Stimulated activated CD8-positive, alpha-beta memory T cell treated with anti-CD3 and anti-CD28 coated beads, Interleukin-7, amount 100 ng/mL, for 4 hours (primary cell): ENCODE measurements at places on chromosomes 2 and 18.
A peak's percentile ranks its signal among the peaks of the same experiment; 100 is the strongest.

- DNase-seq: no peak
Observed at GRCh38 chr2:152647552-152647951, 69.7 kb downstream of the PRPF40A start.

DNA sequence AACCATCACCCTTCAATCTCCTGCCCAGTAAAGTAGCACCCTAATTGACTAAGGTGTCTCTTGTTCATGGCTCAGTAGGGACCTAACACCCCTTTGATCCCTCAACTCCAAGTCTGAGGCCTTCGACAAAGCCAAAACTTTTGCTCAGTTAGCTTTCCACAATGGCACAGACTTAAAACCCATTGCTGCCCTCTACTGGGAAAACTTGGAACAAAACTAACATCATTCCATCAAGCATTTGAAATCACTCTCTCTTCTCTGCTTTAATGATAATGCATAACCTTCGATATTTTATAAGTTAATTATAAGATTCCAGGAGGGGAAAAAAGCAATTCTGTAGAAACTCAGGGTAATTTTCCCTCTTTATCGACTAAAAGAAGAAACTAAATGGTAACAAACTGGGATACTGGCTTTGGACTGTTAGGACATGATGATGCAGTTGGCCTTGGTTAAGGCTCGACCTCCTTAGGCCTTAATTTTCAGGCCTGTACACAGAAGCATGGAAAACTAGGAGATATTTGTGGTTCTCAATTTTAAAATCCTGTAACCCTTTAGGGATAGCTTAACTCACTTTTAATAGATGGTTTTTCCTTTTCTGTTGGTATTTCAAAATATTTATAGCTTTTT is 127.8 kb downstream of the STK39 start:
- no peak for DNase-seq

DNA sequence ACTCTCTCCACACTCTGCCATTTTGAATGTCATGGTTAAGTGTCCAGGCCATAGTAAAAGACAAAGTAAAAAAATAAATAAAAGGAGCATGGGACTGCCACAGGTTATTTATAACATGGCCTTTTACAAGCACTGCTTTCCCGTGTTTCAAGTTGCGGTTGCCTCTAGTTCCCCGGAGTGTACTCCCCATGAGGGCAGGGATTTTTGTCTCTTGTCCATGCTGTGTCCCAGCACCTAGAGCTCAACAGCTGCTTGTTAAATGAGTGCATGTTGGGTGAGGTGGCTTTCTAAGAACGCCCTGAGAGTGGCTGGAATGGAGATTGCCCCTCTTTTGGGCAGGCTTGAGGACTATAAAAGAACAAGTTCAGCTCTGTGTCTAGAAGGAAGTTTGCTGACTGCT is 8.4 kb downstream of the CAVIN2 start:
- DNase-seq: no peak

DNA sequence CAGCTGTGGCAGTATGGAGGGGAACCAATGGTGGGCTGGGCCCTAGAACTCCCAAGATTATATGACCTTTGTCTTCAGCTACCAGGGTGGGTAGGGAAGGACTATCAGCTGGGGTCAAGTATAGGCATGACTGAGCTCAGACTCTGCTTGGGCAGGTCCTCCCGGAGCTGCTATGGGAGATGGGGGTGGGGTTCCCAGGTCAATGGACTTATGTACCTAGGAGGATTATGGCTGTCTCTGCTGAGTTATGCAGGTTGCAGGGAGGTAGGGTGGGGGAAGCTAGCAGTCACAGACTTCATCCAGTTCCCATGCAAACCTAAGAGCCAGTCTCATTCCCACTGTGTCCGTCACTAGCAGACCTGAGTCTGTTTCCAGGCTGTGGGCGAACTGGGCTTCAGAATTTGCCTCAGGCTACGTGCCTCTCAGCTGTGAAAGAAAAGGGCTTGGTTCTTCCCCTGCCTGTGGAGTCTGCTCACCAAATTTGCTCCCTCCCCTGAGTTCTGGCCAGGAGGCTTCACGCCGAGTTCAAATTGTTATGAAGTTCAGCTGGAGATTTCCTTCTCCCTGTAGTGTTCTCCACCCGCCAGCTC is 985.8 kb upstream of the NRXN1 start:
- DNase-seq: no peak

DNA sequence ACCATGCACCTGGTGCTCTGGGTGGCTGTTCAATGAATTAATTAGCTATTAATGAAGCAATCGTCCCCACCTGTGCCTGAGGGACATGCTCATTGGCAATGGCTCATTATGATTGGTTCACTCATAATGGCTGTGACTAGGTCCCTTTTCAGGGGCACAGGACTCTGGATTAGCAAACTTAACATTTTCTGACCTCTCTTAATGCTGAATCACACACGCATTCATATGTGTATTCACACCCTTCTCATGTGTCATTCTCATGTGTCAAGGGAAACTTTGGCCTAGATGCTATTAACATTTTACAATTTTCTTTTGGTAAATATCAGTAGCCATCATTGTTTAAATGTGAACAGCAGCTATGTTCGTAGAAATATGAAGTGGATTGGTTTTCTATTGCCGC is 98.9 kb upstream of the PMAIP1 start:
- DNase-seq: no peak

DNA sequence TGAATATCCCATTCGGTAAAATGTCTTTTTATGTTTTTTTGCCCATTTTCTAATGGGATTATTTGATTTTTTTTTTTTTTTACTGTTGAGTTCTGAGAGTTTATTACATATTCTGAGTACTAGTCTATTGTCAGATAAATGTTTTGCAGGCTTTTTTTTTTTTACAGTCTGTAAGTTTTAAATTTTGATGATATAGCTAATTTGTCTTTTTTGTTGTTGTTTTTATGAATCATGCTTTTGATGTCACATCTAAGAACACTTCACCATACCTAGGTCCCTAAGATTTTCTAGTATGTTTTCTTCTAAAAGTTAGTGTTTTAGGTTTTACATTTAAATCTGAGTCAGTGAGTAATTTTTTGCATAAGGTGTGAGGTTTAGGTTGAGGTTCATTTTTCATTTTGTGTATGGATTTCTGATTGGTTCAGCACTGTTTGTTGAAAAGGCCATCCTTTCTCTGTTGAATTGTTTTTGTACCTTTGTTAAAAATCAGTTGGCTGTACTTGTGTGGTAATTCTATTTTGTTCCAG is 40.7 kb downstream of the PTPN4 start:
- no peak for DNase-seq

DNA sequence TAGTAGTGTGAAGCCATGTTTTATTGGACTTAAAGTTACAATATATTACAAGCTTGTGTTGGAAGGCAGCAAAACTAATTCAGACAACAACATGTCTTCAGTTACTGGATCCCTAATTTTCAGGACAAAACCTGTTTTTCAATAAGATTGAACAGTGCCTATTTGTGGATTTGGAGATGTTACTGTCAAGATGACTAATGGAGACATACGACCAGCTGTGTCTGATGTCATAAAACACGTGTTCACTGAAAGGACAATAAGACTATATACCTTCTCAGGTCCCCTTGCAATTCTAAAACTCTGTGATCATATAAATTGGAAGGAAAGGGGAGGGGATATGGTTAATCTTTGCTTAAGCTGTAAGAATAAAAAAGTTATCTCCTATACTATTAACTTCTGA is 21.7 kb downstream of the METTL21A start:
- DNase-seq: no peak

- DNase-seq: no peak
Observed at GRCh38 chr18:42891705-42892104, 223.8 kb downstream of the RIT2 start.

DNA sequence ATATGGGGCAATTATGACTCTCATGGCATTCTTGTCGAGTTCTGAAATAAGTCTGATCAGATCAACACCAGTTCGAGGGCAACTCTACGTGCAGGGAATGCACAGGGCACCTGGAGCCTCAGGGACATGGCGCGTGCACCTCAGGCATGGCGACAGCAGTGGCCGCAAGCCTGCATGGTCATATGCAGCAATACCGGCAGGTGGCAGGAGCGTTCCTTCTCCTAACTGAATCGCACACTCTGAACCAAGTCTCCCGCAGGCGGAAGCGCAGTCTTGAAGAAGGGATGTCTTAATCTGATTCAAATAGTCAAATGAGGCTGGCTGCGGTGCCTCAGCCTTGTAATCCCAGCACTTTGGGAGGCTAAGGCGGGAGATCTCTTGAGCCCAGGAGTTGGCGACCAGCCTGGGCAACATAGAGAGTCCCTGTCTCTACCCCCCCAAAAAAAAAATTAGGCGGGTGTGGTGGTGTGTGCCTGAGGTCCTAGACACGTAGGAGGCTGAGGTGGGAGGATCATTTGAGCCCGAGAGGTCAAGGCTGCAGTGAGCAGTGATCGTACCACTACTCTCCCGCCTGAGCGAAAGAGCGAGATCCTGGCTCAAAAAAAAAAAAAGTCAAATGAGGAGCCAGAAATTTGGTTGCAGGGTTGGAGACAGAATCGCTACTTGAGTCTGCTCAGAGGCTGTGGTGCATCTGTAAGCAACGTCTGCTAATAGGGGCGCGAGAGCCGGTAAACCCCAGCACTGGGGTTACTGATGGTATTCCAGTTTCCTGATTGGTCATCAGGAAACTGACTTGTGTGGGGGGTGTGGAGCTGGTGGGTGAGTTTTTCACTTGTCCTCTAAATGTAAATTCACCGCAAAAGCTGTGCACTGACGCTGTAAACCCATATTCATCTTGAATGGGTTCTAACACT is 28.8 kb downstream of the FHL2 start:
- DNase-seq: peak; percentile 70
